Esophagus squamous epithelium (tissue), 5 donors: ENCODE measurements at places on chromosomes 16 and 17. TPM values are rescaled to one million over a fixed set of nuclear protein-coding genes. Genes with fewer than 3 reads are reported as not detected.

- no peak for DNase-seq
Observed at GRCh38 chr16:20938426-20938825, 37.9 kb downstream of the LYRM1 start.

DNA sequence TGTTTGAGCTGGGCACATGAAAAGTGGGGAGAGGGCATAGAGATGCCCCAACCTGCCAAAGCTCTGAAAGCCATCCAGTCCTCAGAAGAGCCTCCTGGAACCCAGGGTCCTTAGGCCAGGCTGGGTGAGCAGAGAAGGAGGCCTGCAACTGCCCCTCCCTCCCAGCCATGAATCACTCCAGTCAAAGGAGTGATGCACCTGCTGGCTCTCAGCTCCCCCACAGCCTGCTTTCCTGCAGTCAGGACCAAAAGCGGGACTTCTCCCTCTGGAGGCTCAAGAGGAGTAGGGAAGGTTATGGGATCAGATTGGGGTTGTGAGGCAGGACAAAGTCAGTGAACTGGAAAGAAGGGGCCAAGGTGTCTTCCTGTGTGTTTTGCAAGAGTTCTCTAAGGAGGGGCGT, 145.6 kb downstream of the TMEM132E start:
- no peak for DNase-seq

NXPH3 gene
- 3.8 TPM for total RNA-seq

TUBG2 gene
- total RNA-seq, result 7.6 TPM

GRCh38 chr17:77429969-77430752, 289.4 kb downstream of the SEC14L1 start:
- no peak for DNase-seq

DDX42 gene
- 27.1 TPM for total RNA-seq
